Thyroid gland (tissue), 4 donors: ENCODE measurements at places on chromosomes 12 and 14. TPM values are rescaled to one million over a fixed set of nuclear protein-coding genes. Genes with fewer than 3 reads are reported as not detected.

DNA sequence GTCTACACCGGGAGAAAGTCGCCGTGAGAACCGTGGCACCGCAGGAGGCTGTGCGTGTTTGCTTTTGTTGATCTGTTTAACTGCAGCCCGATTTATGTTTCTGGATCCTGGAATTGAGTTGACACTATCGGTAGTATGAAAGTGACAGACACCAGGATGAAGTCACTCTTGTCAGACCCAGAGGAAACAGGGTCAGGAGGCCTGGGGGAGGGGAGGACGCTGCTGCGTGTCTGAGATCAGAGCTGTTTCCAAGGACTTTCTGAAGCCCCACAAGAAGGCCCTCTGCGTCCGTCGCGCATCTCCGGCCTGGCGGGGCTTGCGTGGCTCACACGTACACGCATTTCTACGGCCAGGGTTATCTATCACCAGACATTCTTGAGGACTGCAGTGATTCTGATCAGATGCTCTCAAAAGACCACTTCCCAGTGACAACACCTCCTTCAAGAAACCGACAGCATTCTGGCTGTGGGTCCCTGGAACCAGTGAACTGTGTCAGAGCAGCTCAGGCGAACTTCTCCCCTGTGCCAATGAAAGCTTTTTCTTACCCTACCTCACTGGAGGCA is 263.4 kb downstream of the ADGRD1 start:
- peaks cover 44% of the 10 kb centered on the region for H3K4me1 ChIP-seq
- no peak overlapping the region for H3K27ac ChIP-seq
- H3K36me3 ChIP-seq, result no peaks in the 10 kb centered on the region
- no peak overlapping the region for H3K4me3 ChIP-seq
- DNase-seq, result peak; percentile 47
- no peaks in the 10 kb centered on the region for H3K27me3 ChIP-seq

Gene TMEM179
- not detected for total RNA-seq

- peak; percentile 2 for DNase-seq
- H3K4me1 ChIP-seq, result no peaks in the 10 kb centered on the region
- H3K36me3 ChIP-seq, result no peaks in the 10 kb centered on the region
- no peak overlapping the region for H3K4me3 ChIP-seq
These were observed 164.6 kb downstream of the SLC15A5 start for GRCh38 chr12:16112612-16113560.

DNA sequence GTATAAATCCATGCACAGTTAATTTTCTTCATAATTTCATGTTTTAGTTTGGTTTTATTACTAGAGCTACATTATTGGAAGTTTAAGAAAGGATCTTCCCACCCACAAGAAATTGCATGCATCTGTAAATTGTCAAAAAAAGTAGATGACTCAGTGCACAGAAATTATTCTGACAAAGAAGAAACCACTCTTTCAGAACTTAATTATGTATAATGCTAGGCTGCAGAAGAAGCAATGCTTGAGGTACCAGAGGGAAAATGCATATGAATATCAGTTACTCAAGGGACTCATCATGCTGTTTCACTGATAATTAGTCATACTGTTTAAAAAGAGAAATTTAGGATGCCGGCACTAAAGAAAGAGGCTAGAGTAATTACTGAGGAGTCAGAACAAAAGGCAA is 147.0 kb downstream of the SLC16A7 start:
- no peak for DNase-seq
- no peaks in the 10 kb centered on the region for H3K27me3 ChIP-seq
- no peak overlapping the region for H3K27ac ChIP-seq
- no peak overlapping the region for H3K4me3 ChIP-seq
- no peaks in the 10 kb centered on the region for H3K4me1 ChIP-seq

DNA sequence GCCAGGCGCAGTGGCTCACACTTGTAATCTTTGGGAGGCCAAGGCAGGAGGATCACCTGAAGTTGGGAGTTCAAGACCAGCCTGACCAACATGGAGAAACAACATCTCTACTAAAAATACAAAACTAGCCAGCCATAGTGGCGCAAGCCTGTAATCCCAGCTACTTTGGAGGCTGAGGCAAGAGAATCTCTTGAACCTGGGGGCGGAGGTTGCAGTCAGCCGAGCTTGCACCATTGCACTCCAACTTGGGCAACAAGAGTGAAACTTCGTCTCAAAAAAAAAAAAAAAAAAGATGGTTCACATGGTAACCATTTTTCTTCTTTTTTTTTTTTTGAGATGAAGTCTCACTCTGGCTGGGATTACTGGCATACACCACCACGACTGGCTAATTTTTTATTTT is 35.3 kb downstream of the SLC2A14 start:
- H3K4me3 ChIP-seq, result no peak overlapping the region
- no peak for DNase-seq
- no peaks in the 10 kb centered on the region for H3K36me3 ChIP-seq
- H3K27ac ChIP-seq, result no peak overlapping the region

DNA sequence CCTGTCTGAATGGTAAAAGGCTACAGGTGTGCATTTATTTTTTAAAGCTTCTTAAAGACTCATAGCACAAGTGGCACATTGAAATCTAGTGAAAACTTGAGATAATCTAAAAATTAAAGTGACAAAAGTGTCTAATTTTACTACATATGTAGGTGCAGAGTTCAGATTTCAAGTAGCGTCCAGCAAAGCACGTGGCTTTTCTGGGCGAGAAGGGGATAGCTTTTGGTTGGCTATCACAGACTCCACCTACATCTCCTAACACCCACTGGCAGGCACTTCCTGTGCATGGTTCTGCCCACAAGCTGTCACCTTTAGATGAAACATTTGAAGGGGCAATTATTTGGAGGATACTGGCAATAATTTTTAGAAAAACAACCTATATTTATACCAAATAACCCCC is 1.9 kb upstream of the PITPNM2 start:
- H3K4me3 ChIP-seq, result no peak overlapping the region
- no peak for DNase-seq
- no peak overlapping the region for H3K27ac ChIP-seq

Gene KRT74
- total RNA-seq, result not detected

DNA sequence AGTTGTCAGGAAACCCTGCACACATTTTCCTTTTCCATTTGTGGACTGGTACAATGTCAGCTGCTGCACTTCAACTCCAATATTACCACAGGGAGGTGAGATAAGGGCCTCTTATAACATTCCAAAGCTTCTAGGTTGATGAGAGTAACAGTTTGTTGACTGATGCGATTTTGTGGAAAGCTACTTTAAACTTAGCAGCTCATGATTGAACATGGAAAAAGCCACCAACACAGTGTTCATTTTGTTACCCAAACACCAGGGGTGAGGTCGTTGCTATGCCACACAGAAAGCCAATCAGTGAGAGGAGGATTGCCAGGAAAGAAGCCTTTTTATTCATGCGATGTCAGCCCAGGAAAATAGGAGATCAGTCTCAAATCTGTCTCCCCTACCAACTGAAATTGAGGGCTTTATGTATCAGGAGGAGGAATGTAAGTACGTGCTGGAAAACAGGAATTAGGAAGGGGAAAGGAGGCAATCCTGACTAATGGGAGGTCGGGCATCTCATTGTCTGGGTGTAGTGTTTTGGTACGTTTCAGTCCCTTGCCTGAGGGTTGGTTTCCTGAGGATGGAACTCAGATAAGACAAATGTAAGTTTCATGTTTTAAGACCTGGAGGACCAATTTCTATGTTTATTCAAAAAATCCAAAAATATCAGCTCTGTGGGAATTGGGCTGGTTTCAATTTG is 92.7 kb upstream of the PLEKHA5 start:
- no peaks in the 10 kb centered on the region for H3K36me3 ChIP-seq
- no peak overlapping the region for H3K4me3 ChIP-seq
- H3K27me3 ChIP-seq, result no peaks in the 10 kb centered on the region
- no peak for DNase-seq
- peaks cover 41% of the 10 kb centered on the region for H3K4me1 ChIP-seq

DNA sequence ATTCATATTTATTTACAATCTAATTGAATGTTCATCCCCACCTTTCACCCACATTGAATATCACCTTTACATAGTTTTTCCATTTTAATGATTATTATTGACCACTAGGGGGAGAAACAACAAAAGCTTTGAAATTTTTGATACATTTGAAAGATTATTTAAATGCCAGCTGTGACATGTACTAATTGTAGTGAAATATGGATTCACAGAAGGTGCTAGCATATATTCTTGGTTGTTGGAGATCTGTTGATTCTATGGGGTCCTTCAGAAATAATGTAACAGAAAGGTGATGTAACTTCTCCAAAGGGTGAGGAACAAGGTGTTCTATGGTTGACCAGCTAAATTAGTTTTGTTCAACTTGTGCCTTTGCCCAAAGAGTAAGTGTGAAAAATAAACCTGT is 22.4 kb upstream of the GPR33 start:
- peaks cover 4% of the 10 kb centered on the region for H3K4me1 ChIP-seq
- H3K36me3 ChIP-seq, result no peaks in the 10 kb centered on the region
- DNase-seq, result no peak

DNA sequence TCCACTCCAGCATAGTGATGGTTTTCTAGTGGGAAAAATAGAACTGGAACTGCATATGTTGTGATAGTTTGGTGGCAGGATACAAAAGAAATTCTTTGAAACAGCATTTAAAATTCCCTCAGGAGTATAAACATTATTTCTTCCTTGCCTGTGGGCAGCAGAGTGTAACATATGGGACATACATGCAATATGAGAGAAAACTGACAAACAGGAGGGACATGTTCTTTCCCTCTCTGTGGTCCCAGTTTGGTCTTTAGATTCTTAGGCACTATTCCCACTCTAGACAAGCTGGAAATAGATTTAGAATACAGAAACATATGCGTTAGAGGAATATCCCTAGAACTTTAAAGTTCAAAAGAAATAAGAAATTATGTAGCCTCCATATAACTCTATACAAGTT is 68.0 kb downstream of the MGAT4C start:
- no peak for DNase-seq
- no peak overlapping the region for H3K4me3 ChIP-seq
- H3K36me3 ChIP-seq, result no peaks in the 10 kb centered on the region
- H3K27me3 ChIP-seq, result no peaks in the 10 kb centered on the region
- no peak overlapping the region for H3K27ac ChIP-seq
- peaks cover 4% of the 10 kb centered on the region for H3K4me1 ChIP-seq

Gene PARPBP
- 3.1 TPM for total RNA-seq

Gene PTGER2
- total RNA-seq, result 1.5 TPM

Gene LRRC9
- not detected for total RNA-seq

DNA sequence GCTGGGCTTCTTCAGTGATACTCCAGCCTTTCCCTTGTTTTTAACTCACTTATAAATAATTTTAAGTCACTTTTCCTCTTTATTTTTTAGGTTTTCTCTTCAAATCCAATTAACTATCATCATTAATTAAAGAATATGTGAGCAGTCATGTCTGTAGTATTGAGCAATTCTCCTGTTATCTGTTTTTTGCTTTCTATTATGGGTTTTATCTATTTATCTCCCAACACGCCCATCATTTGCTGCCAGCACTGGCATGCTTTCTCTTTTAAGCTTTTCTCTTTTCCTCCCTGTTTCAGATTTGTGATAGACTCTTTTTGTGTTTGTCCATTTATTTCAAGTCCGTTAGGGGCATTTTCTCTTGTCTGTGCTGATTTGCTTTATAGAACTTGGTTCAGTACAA is 72.3 kb downstream of the CRADD start:
- peaks cover 9% of the 10 kb centered on the region for H3K4me1 ChIP-seq
- H3K36me3 ChIP-seq, result no peaks in the 10 kb centered on the region
- no peaks in the 10 kb centered on the region for H3K27me3 ChIP-seq
- H3K27ac ChIP-seq, result peak overlapping the region; percentile 52
- no peak for DNase-seq

DNA sequence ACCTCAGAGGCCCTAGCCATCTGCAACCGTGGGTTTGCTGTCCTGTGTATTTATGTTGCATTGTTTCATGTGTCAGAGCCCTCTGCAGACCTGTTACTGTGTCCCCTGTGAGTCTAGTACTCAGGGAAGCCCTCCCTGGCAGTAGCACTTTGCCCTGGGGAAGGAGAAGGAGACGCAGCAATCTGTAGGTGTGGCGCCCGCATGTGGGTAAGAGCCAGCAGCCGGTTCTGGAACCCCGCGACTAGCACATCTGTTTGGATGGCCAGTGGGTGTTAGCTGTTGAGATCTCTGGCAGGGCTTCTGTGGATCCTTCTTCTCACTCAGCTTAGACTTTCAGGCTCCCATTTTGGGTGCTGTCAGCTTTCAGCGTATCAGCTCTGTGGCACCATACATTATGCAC is 57.0 kb downstream of the TECPR2 start:
- no peaks in the 10 kb centered on the region for H3K4me1 ChIP-seq
- no peaks in the 10 kb centered on the region for H3K27me3 ChIP-seq
- no peak for DNase-seq
- H3K36me3 ChIP-seq, result peaks cover 6% of the 10 kb centered on the region
- no peak overlapping the region for H3K4me3 ChIP-seq

DNA sequence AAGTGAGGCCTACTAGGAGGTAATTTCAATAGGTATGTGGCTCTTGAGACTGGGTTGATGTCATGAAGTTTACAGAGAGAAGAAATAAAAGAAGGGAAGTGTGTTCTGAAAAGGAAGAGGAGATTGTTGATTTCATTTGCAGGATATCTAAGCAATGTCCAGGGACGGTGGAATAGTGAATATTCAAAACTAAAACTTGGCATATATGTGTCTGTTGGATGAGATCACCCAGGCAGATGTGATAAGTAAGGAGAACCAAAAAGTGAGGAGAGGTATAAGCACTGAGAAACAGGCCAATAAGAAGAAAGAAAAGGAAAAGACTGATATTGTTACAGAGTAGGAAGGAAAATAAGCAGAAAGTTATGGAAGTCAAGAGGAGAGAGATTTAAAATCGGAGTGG is 255.6 kb downstream of the PDZRN4 start:
- no peaks in the 10 kb centered on the region for H3K4me1 ChIP-seq
- H3K27ac ChIP-seq, result no peak overlapping the region
- H3K4me3 ChIP-seq, result no peak overlapping the region

GRCh38 chr14:57068511-57068910 is 200.2 kb downstream of the EXOC5 start:
- no peaks in the 10 kb centered on the region for H3K36me3 ChIP-seq
- DNase-seq, result no peak
- H3K4me3 ChIP-seq, result no peak overlapping the region
- no peaks in the 10 kb centered on the region for H3K4me1 ChIP-seq
- H3K27ac ChIP-seq, result no peak overlapping the region
- H3K27me3 ChIP-seq, result no peaks in the 10 kb centered on the region

Gene RPGRIP1
- not detected for total RNA-seq

Gene PSME2
- 41.4 TPM for total RNA-seq
